ENCODE measurements at places on chromosomes 2 and 18.

DNA sequence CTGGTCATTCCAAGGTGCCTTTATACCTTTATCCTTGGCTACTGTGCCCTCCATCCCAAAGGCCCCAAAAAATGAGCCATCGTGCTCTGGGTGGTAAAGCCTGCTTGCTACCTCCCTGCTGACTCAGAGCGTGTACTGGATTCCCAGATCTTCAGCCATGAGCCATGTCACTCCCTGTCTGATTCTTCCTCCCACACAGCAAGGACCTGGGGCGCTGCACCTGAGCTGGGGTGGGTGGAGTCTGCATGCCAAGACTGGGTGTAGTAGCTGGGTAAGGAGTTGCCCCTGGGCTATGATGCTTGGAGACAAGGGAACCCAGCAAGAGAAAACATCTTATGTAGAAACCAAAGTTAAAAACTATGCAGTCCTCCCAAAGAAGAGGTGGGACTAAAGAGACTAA, 37.2 kb upstream of the APCDD1 start:
- DNase-seq: no peak

DNA sequence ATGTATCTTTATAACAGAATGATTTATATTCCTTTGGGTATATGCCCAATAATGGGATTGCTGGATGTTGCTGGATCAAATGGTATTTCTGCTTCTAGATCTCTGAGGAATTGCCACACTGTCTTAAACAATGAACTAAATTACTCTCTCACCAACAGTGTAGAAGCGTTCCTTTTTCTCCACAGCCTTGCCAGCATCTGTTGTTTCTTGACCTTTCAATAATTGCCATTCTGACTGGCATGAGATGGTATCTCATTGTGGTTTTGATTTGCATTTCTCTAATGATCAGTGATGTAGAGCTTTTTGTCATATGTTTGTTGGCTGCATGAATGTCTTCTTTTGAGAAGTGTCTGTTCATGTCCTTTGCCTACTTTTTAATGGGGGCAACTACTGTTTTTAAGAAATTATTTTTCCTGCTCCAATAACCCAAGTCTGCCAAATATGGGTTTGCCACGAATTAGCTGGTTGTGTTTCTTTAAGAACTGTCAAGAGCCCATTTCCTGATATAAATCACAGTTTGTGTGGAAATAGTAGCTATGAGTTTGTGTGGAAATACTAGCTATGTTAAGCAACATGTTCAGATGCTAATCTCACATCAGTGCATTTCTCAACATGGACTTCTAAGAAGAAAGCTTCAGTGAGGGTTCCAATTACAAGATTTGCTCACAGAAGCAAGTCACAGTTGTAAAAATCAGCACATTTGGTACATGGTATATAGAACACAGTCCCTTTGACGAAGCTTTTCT, 259.4 kb downstream of the ANAPC1 start:
- DNase-seq: no peak

- peak; percentile 6 for DNase-seq
Measured at GRCh38 chr2:186664385-186665043, 29.3 kb upstream of the FAM171B start.

DNA sequence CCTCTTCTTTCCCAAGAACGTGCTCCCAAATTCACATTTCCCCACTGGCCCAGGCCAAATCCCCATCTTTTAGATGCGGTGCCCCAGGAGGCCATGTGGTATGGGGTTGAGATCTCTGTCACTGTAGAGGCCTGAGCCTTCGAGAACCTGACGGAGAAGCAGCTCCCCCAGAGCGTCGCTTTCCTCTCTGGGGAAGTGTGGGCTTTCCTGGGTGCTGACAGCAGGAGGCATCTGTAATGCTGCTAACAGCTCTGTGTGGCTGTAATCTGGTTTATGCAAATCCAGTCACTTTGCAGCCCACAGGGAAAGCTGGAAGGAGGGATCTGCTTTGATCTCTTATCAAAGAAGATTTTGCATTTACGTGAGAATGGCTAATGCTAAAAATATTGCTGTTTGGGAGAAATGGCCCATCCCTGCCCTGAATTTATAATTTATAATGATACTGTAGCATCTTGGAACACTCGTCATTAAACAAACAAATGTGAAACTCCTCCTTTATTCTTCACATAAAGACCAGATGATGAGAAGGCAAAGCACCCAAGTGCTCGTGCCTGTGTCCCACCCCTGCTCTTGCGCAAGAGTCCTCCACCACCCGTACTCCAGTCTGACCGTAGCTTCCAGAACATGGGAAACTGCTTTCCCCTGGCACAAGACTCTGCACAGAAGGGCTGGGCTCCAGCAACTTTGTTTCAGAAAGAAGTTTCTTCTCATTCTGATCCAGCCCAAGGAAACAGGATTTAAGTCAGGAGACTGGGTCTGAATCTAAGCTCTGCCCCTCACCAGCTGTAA, 109.9 kb upstream of the EPC2 start:
- peak; percentile 31 for DNase-seq

DNA sequence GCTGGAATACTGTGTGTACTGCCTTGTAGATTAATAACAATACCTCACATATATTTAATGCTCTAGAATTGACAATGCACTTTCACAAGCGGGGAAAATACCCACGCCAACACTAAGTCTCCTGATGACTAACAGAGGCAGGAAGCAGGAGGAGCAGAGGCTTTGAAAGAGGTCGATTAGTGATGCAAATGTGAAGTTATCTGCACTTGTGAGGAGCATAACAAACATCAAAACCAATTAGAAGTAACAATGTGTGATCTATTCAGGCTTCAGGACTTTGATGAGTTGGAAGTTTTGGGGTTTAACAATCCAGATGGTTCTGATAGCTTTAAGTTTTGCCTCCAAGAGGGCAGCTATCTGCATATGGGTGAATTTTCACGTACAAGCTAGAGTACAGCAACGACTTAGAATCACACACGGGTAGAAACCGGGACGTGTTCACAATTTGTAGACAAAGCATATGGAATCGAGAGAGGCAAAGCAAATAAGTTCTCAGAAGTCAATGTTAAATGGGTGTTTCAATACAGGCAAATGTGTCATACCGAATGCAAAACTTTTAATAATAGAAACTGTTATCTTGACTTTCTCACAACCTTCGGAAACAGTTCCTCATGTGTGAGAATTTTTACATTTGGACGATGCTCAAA, 114.5 kb downstream of the METTL8 start:
- DNase-seq: peak; percentile 70

- DNase-seq: peak; percentile 35
Measured at GRCh38 chr18:11071300-11071699, 78.1 kb downstream of the PIEZO2 start.

All from putamen (tissue), 1 donor.